Activated naive CD4-positive, alpha-beta T cell treated with Interleukin-2 at 50 U/mL for 16 hours (primary cell): ENCODE measurements at places on chromosomes 2 and 18.

GRCh38 chr2:18560797-18561085 lies 288 bp upstream of the RDH14 start:
- no peak for DNase-seq

DNA sequence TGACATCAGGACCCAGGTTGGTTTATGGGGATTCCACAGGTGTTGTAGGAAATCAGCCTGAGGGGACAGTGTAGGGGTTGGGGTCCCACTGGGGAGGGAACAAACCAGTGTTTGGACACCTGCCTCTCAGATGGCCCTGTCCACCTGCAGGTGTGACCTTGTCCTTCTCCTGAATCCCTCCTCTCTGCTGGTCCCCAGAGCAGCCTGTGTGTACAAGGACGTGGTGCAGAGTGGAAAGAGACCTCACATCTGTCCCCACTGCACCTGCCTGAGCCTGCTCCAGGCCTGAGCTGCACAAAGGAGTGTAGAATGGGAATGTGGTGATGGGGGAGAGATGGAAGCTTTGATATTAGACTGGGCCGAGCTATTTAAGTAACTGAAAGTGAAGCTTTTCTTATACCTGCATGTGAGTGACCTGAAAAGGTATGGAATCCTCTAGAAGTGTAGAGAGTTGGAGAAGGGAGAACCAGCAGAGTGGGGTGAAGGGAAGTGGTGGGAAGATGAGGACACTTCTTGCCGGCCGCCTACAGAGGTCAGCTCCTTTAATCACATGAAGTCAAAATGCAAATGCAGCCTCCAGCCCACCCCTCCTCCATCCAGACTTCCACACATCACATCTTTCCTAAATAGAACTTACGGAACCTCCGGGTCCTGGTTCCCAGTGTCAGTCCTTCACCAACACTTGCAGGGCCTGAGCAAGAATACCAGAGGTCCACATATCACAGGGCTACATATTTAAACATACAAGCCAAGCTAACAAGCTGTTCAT lies 89.3 kb upstream of the SMAD2 start:
- no peak for DNase-seq

GRCh38 chr2:199602271-199602895 lies 144.6 kb upstream of the SATB2 start:
- no peak for DNase-seq

GRCh38 chr2:204184226-204184625 lies 247.7 kb downstream of the ICOS start:
- no peak for DNase-seq

GRCh38 chr18:8946066-8946838 lies 156.2 kb upstream of the NDUFV2 start:
- DNase-seq = no peak

- no peak for DNase-seq
These were observed 97.7 kb downstream of the TWIST2 start for GRCh38 chr2:238945433-238946150.

- no peak for DNase-seq
These were observed 122.9 kb downstream of the NCK2 start for GRCh38 chr2:105867587-105867986.
